ENCODE measurements at places on chromosomes 7 and 10. TPM values are rescaled to one million over a fixed set of nuclear protein-coding genes. Genes with fewer than 3 reads are reported as not detected.

The PTF1A gene
- not detected for total RNA-seq

The ASL gene
- total RNA-seq = 65.9 TPM

The DPP6 gene
- total RNA-seq = not detected

The POT1 gene
- total RNA-seq = 24.2 TPM

The BUD23 gene
- total RNA-seq = 26.5 TPM

The SPAM1 gene
- not detected for total RNA-seq

The TPK1 gene
- total RNA-seq = 6.1 TPM

The OR2A5 gene
- not detected for total RNA-seq

The CADPS2 gene
- 12.5 TPM for total RNA-seq

The AZGP1 gene
- total RNA-seq = not detected

The CPEB3 gene
- total RNA-seq = 0.59 TPM

The ZNF282 gene
- 38.9 TPM for total RNA-seq

The GJD4 gene
- total RNA-seq = not detected

The PODXL gene
- total RNA-seq = 14.7 TPM

The C10orf62 gene
- not detected for total RNA-seq

The SLIT1 gene
- 0.37 TPM for total RNA-seq

The EN2 gene
- not detected for total RNA-seq

The EIF3A gene
- total RNA-seq = 109 TPM

The NUDT5 gene
- total RNA-seq = 67.6 TPM

The TMEM130 gene
- total RNA-seq = not detected

The TRPV6 gene
- not detected for total RNA-seq

The TSPAN15 gene
- total RNA-seq = 0.73 TPM

The IRF5 gene
- not detected for total RNA-seq

The COPG2 gene
- total RNA-seq = 36.0 TPM

The TBC1D12 gene
- 10.7 TPM for total RNA-seq

The STOX1 gene
- total RNA-seq = under 0.01 TPM

The AKR1D1 gene
- not detected for total RNA-seq

The PHKG1 gene
- total RNA-seq = 1.2 TPM

The SFTPA1 gene
- total RNA-seq = not detected

The CTAGE15 gene
- not detected for total RNA-seq

The OAT gene
- 151 TPM for total RNA-seq

The TRPV5 gene
- total RNA-seq = not detected

All from subcutaneous preadipocyte (primary cell).